ENCODE measurements at places on chromosomes 2 and 18. TPM values are rescaled to one million over a fixed set of nuclear protein-coding genes. Genes with fewer than 3 reads are reported as not detected.

GRCh38 chr2:119408221-119408619, 23.4 kb upstream of the TMEM37 start:
- DNase-seq = no peak

DNA sequence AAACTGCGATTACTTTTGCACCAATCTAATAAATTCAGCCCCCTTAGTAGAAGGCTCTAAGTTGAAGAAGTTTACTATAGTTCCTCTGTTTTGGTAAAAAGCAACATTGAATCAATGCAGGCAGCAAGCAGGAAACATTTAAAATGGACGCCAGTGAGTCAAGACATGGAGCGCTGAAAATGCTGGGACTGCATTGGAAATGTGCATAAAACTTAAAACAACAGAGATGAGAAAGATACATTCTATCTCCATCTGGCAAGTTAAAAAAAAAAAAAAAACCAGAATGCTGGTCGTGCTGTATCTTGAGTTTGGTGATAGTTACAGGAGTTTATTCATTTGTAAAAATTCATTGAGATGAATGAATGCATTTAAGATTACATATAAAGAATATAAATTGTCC, 117.0 kb upstream of the TWIST2 start:
- DNase-seq = no peak

DNA sequence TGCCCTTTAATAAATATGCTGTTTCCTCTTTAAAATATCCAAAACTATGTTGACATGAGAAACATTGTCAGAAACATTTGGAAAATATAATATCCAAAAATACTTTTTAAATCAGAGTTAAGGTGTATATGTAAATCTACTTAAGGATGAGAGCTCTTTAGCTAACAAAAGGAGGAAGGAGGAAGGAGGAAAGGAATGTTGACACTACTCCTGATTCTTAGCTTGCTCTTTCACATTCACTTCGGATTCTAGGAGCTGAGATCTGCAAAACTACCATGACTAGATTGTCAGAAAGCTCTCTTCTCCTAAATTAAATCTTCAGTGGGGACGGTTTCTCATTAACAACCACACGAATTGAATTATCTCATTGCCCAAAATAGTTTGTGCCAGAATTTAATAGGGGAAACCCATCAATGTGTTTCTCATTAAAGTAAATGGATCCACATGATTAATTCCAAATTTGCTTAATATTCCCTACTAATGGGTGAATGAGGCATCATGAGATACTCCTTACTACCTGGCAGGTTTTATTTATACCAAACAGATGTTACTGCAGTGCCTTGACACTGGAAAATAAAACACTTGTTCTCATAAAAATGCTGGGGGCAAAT, 509.1 kb downstream of the MBD2 start:
- no peak for DNase-seq

GRCh38 chr2:169086893-169087467, 17.6 kb downstream of the DHRS9 start:
- DNase-seq = no peak

DNA sequence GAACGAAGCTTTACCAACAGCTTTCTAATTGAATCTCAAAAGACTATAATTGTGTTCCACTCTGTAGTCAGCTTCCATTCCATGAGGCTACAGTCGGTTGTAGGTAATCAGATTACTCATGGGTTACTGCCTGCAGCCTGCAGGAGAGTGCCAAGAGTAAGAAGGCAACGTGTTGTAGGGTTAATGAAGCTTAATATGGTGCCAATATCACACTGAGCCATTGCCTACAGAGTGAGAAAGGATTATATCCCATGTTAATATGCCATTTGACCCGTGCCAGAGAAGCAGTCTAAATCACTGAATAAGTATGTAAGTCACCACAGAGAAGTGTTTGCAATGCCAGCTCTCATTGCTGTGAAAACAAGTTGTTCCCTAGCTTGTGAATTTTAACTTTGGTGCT, 734.5 kb upstream of the ACVR2A start:
- DNase-seq = no peak

- DNase-seq = no peak
Observed at GRCh38 chr2:29329899-29330298, 214.7 kb downstream of the CLIP4 start.

DNA sequence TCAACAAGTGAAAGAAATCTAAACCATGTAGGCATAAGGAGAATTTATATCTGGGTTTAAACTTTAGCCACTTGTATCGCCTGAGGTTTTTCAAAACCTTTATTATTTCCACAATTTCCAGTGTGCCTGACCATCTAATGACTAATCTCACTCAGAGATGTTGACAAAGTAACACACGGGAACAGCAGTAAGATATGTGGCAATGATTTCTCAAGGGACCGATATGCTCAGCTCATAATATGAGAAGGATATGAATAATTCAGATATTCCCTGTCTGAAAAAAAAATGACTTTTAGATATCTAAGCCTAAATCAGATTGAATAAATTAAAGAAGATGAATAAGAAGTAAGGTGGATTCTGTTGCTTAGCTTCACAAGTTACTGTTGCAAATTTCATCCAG, 43.5 kb downstream of the TMEM163 start:
- no peak for DNase-seq

DNA sequence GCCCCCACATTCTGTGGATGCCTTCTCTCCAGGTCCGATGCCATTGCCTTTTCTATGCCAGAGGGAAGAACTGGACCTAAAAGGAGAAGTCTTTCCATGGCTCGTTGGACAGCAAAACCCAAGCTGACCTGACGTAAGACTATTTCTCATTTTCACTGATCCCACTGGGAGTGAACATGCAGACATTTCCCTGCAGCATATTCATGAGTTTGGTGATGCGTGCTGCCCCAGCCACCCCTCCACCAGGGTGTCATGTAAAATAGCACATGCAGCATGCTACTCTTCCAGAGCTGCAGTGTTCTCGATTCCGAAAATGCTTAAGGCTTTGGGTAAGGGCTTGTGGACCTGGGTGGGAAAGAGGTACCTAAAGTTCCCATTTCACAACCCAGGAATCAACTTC, 221.2 kb downstream of the UXS1 start:
- DNase-seq = no peak

- DNase-seq = no peak
Observed at GRCh38 chr2:147490401-147491261, 354.2 kb upstream of the ACVR2A start.

- DNase-seq = no peak
Observed at GRCh38 chr2:150705357-150705756, 217.9 kb upstream of the RND3 start.

GRCh38 chr2:118496870-118497611, 350.4 kb downstream of the EN1 start:
- DNase-seq = no peak

GRCh38 chr2:151470556-151470955, 60.9 kb downstream of the RIF1 start:
- no peak for DNase-seq

DNA sequence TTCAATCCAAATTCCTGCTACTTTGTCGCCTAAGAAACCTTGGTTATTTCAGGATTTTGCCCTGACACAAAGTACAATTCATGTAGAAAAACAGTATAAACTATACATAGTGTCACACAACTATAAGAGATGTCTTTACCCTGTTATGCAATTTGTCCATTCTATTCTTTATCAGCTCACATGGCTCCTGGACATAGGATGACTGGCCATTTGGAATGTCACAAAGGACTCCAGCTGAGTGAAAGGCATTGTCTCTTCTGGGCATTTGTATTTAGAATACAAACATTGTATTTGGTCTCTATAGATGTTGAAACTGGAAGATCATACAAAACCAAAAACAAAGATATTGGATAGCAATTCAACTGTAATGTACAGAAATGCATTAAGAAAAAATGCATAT, 944.6 kb upstream of the LRRTM1 start:
- no peak for DNase-seq

- DNase-seq = no peak
Observed at GRCh38 chr2:227451655-227451992, 20.3 kb upstream of the AGFG1 start.

GRCh38 chr2:212299943-212300342, 238.7 kb downstream of the ERBB4 start:
- no peak for DNase-seq

DNA sequence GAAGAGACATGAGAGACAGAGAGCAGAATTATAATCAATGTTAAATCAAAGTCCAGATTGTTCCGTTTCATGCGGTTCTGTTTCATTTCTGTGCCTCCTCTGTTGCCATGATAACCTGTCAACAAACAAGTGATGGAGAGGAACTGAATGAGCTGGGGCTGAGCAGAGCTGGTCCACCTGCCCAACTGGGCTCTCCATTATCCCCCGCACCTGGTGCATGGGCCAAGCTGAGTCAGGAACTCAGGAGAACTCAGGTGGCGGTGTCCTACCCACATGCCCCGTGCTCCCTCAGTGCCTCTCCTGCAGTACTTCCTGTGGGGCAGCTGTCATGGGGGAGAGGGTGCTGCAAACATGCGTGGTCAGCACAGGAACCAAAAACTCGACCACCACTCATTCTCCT, 178.8 kb downstream of the TTC32 start:
- no peak for DNase-seq

- DNase-seq = no peak
Observed at GRCh38 chr2:31088504-31089195, 49.6 kb downstream of the GALNT14 start.

DNA sequence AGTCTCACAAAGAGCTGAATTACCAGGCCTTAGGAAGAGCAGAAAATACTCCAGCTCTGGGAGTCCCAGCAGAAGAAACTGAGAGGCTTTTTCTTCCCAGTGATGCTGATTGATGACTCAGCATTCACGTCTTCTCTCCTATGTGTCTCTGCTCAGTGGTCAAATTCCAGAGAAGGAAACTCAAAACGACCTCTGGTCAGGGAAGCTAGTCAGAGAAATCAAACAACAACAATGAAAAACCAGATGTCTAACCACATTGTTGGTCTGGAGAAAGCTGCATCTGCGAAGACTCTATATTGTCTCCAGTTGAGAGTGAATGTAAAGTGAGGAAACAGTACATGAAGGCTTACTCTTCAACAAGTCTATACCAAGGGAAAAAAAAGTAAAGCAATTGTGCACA, 28.6 kb upstream of the CERS6 start:
- DNase-seq = no peak

DNA sequence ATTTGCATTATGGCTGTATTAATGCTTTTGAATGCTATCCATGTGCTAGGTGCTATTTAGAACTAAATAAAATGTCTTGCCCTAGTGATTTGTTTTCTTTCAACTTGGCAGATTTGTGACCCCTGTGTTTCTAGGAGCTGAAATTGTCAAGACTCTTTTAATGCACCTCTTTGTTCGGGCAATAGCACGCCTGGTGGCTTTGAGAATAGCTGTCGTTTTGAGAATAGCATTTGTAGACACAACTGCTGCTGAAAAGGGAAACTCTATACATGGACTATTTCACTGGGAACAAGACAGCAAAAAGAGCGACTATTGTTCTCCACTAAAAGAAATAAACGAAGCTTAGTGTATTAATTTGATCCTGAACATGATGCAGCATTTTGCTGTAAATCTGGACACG, 352.1 kb upstream of the ZNF521 start:
- DNase-seq = no peak

DNA sequence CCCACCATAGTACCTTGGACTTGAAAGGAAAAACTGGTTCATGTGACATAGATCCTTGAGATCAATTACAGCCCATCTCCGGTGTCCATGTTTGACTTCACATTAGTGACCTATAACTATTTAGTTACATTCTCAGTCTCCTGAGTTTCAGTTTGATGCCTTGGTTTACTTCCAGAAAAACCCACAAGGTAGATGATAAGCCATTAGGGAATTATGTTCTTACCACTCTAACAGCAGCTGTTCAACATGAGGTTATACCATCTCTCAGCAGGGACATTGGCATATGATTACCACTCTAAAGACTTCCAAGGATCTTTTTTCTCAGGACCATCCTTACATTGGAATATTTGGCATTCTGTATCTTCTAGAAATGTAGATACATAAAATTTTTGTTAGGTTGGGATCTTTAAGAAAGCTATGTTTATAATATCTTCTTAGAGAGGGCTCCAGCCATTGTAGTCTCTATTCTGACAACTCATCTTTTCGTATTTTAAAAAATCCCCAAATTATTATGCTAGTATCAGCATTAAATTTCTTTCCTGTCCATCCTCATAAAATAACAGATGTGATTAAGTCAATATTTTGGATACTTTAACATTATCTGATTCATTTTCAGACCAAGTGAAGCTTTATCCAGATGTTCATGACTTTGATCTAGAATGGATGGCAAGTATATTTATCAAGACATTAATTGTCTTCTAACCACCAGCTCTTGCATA, 258.9 kb downstream of the RDH14 start:
- no peak for DNase-seq

- DNase-seq = no peak
Observed at GRCh38 chr2:133657591-133657990, 89.3 kb upstream of the NCKAP5 start.

DNA sequence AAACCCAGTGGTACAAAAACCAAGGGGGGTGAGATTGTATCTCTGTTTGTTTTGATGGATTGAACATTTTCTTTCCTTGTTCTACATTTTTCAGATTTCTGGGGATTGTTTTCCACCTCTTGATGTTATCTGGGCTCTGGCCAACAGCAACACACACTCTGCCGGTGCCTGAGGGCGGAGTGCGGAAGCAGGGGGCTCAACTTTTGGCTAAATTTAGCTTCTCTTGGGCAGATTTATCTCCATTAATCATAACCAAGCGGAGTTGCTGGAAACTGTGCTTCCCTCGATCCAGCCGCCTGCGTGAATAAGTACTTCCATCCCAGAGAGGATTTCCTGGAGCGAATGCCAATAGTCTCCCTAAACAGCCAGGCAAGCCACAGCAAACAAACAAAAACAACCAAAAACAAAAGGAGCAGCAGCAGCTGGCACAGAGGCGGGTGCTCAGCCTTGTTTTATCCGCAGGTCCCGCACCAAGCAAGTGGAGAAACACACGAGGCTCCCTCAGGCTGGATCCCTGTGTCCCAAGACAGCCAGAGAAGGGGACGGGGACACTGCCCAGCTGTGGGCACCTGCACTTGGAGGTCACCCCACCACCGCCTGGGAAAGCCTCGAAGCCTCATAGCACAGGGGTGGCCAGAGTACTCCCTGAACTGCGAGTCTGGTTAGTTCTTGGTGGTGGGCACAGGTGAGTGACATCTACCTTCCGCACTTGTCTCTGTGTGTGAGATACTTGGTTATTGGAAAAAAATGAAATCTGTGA, 143.4 kb downstream of the NDUFA10 start:
- no peak for DNase-seq

GRCh38 chr2:85504778-85505261, 34.1 kb upstream of the MAT2A start:
- DNase-seq = no peak

DNA sequence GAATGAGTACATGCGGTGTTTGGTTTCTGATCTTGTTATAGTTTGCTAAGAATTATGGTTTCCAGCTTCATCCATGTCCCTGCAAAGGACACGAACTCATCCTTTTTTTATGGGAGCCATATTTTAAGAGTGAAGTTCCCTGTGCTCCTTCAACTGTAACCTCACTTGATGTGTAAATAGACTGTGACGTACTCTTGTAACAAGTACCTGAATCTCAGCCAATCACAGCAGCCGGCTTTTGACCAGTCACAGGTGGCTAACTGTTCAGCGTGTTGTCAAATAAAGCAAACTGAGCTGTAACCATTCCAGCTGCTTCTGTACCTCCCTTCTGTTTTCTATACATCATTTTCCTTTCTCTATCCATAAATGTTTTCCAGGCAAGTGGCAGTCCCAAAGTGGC, 774.3 kb upstream of the HS6ST1 start:
- no peak for DNase-seq

The WDR75 gene
- total RNA-seq = 66.4 TPM

The SGO2 gene
- 40.5 TPM for total RNA-seq

The AGAP1 gene
- total RNA-seq = 2.0 TPM

The IL36G gene
- total RNA-seq = not detected

The NAT8 gene
- total RNA-seq = not detected

The NGEF gene
- total RNA-seq = 5.4 TPM

The RGPD3 gene
- total RNA-seq = 0.31 TPM

The CFC1 gene
- total RNA-seq = not detected

Data from activated CD4-positive, alpha-beta memory T cell treated with anti-CD3 and anti-CD28 coated beads for 36 hours (primary cell).